ENCODE measurements at places on chromosomes 1 and 21. TPM values are rescaled to one million over a fixed set of nuclear protein-coding genes. Genes with fewer than 3 reads are reported as not detected.

Gene ANXA9
- not detected for total RNA-seq

Gene DONSON
- total RNA-seq, result 18.6 TPM

Gene TTLL7
- 2.2 TPM for total RNA-seq

Gene C1orf116
- 0.17 TPM for total RNA-seq

Gene ST6GALNAC5
- total RNA-seq, result not detected

Gene SPRR2G
- total RNA-seq, result not detected

Gene ADORA1
- total RNA-seq, result 0.19 TPM

Gene KPNA6
- total RNA-seq, result 50.3 TPM

Gene ZRANB2
- 32.9 TPM for total RNA-seq

Gene RXFP4
- total RNA-seq, result 0.19 TPM

Gene PERM1
- total RNA-seq, result not detected

Gene OR2L3
- total RNA-seq, result not detected

Gene LIN9
- 5.8 TPM for total RNA-seq

Gene VWA5B1
- not detected for total RNA-seq

Gene KLF17
- not detected for total RNA-seq

Gene TMEM240
- 1.7 TPM for total RNA-seq

Gene L1TD1
- not detected for total RNA-seq

Gene ZFP69B
- total RNA-seq, result 1.2 TPM

Gene FCMR
- total RNA-seq, result not detected

Gene RCOR3
- total RNA-seq, result 11.2 TPM

Gene NPR1
- total RNA-seq, result 56.5 TPM

Gene ADORA3
- total RNA-seq, result not detected

Gene EFNA4
- 15.7 TPM for total RNA-seq

Gene FMO1
- total RNA-seq, result not detected

Gene TNFRSF1B
- total RNA-seq, result 81.3 TPM

Gene FMO3
- 0.37 TPM for total RNA-seq
